Suprapubic skin (tissue), 4 donors: ENCODE measurements at places on chromosomes 7 and 10. TPM values are rescaled to one million over a fixed set of nuclear protein-coding genes. Genes with fewer than 3 reads are reported as not detected.

DNA sequence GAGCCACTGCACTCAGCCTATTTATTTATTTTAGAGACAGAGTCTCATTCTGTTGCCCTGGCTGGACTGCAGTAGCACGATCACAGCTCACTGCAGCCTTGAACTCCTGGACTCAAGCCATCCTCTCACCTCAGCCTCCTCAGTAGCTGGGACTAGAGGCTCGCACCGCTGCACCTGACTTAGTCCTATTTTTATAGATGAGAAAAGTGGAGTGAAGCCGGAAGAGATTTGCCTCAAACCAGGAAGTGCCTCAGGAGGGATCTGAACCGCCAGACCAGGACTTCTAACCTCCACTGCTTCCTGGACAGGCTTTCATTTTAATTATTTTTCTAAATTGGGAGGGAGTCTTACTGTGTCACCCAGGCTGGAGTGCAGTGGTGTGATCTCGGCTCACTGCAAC, 17.5 kb upstream of the CLIP2 start:
- DNase-seq = no peak

The CDC14C gene
- total RNA-seq = not detected

- no peak for DNase-seq
Measured at GRCh38 chr7:94975336-94975735, 67.9 kb downstream of the PPP1R9A start.

The TMEM225B gene
- 2.6 TPM for total RNA-seq

- no peak for DNase-seq
Measured at GRCh38 chr7:22842973-22843372, 20.3 kb upstream of the TOMM7 start.

- DNase-seq = no peak
Measured at GRCh38 chr7:43873300-43873699, 4.0 kb upstream of the MRPS24 start.

The CCDC136 gene
- 4.8 TPM for total RNA-seq

- DNase-seq = no peak
Measured at GRCh38 chr10:21299330-21299729, 226.2 kb downstream of the SKIDA1 start.

DNA sequence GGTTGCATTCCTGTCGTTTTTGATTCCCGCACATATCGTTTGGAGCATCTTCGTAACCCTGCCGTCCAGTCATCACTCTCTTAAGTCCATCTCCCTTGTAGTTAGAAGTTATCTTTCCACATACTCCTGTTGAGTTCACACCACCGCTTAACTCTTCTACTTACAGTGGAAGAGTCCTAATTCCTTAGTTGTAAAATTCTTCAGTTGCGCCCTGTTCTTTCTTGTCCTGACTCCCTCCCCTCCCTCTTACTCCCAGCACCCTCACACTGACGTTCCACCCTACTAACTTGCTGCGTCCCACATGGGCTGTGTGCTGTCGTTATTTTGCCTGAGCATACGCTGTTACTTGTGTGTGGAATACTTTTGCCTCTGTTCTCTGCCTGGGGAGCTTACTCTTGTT, 11.7 kb downstream of the DNAJB6 start:
- DNase-seq = no peak

The CNNM1 gene
- total RNA-seq = 4.0 TPM

The ANXA7 gene
- 99.9 TPM for total RNA-seq

The C7orf33 gene
- not detected for total RNA-seq

The FKBP6 gene
- not detected for total RNA-seq

- no peak for DNase-seq
Measured at GRCh38 chr7:64884913-64885370, 18.1 kb upstream of the ZNF273 start.

DNA sequence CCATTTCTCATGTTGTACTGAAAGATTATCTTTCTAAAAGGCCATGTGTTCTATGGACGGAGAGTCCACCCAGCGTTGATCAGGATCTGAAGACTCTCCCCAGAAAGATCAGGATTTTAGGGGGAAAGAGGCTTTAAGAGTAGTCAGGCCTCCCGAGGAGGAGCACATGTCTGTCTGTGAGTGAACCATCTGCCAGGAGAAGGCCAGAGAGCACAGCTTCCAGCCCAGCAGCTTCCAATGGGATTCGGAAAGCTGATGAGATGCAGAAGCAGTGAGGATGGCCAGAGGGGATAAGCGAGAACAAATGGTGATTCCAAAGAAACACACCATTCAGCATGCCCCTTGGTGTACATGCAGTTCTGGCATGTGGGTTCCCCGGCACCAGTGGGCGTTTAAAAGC, 88.5 kb upstream of the TCERG1L start:
- DNase-seq = no peak

DNA sequence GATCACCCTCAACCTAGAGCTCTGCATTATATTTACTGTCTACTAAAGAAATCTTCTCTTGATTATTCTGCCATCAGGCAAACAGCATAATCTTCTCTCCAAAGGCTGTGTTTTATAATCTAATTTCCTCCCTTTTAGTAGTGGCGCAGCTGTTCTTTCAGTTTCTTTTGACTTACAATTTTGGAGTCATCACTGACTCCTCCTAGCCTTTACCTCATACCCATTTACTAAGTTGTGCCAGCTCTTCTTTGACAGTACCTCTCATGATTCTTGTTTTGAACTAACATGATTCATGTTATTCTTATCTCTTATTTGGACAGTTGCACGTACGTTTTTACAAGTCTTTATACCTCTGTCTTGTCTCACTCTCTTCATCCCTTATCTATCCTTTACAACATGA, 113.0 kb downstream of the FOXP2 start:
- DNase-seq = no peak

- no peak for DNase-seq
Measured at GRCh38 chr10:86936661-86937501, 20.5 kb downstream of the MMRN2 start.

DNA sequence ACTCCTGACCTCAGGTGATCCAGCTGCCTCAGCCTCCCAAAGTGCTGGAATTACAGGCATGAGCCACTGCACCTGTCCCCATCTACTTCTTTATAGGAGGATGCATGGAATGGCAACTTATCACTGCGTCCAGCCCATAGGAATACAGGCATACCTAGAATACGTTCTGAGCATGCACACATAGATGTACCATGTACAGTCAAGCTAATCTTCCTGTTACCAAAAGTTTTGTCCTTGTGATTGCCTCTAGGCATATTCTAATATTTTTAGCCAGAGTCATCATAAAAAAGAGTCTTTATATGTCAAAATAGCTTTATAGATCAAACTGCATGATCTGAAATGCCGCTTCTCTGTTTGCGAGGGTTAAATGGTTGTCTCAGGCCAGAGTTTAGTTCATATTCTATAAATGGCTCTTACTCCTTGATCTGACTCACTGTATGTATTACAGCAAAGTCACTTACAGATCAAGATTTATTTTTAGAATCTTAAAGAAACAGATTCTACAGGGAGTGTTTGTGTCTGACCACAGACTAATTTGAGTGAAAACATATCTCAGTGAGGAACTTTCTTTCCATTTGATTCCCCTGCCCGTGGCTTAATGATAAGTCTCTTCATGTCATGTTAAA, 210.9 kb downstream of the CREB5 start:
- no peak for DNase-seq

GRCh38 chr7:13414661-13415107, 574.8 kb downstream of the ETV1 start:
- DNase-seq = no peak

The PLAC9 gene
- 5.6 TPM for total RNA-seq

DNA sequence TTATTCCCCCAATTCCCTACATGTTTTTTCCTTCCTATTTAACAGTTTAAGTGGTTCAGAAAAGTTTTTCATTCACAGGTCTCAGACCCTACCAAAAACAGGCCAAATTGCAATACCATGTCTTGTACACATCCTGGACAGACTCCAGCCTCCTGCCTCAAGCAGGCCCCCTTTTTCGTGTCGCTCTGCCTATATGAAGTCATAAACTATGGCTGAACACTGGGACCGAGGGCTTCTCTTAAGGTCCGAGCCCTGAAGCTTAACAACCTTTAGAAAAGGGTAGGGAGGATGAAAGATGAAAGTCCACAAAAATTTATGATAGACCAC, 1.4 kb downstream of the FBXW4 start:
- DNase-seq = no peak

DNA sequence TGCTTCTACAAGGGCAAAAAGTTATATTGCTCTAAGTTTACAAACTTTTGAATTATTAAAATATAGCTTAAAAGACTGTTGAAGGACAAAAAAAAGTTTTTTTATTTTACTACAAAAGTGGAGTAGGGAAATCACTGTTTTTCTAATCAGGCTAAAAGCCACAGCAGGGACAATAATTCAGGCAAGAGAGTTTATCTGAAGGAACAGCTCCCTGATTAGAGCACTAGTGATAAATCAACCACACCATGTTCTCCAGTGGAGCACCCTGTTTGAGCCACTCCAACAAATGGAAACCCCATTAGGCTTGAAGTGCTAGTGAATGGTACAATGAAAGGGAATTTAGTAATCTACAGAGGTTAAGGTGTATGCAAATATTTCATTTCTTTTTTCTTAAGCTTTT, 357.1 kb downstream of the SEMA3D start:
- DNase-seq = no peak

The SLC39A12 gene
- total RNA-seq = not detected

- DNase-seq = no peak
Measured at GRCh38 chr10:27380929-27381358, 123.2 kb upstream of the RAB18 start.

- peak; percentile 88 for DNase-seq
Measured at GRCh38 chr10:73965890-73966768, 31.8 kb upstream of the VCL start.

DNA sequence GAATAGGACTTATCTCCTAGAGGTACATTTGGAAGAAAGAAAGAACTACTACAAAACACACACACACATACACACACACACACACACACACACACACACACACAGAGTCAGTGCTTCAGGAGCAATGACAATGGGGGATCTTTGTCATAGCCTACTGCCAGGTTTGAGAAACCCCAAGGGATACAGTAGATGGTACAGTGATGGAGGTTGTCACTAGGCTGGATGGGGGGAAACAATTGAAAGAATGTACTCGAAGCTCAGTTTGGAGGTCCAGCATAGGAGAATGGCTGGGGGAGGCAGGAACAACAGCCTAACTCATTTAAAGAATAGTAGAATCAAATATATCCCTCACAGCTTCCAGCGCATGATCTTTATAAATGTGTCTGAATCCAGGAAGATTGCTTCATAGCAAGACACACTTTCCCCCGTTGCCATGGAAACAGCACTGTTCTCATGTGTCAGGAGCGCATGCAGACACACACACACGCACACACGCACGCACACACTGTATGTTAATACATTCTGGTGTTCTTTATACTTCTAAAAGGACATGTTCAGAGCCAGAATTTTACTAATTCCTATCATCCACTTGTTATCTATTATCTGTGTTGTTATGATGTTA, 32.6 kb upstream of the ZNRF2 start:
- no peak for DNase-seq

- DNase-seq = no peak
Measured at GRCh38 chr7:143914938-143915652, 13.1 kb upstream of the TCAF1 start.

GRCh38 chr7:66877577-66878300, 43.3 kb upstream of the TMEM248 start:
- DNase-seq = no peak

GRCh38 chr10:125878957-125879835, 1.9 kb downstream of the DHX32 start:
- DNase-seq = no peak
